Activated CD4-positive, alpha-beta T cell treated with anti-CD3 and anti-CD28 coated beads for 48 hours (primary cell): ENCODE measurements at places on chromosomes 12 and 14.

DNA sequence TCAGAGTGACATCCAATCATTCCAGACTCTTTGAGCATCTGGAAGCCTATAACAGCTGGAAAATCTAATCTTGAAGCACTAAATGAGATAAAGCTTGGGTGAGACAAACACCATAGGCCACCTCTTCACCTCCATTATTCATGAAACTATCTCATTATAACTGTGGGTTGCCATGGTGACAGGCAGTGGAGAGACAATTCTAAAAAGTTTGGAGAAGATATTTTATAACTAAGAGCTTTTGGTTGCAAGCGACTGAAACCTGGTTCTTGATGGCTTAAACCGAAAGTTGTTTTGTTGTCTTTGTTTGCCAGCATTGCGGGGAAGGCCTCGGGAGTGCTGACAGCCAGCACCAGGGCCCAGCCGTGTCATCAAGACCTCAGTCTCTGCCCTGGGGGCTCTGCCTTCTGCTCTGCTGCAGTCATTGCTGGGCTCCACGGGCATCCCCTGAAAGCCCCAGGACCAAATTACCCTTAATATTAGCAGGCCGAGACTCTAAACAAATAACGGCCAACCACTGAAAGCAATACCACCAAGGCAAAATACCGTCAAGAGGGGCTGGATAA, 353.6 kb upstream of the SFSWAP start:
- no peak for DNase-seq

GRCh38 chr14:72558721-72559120, 335.2 kb downstream of the DPF3 start:
- no peak for DNase-seq

- no peak for DNase-seq
Observed at GRCh38 chr14:22464422-22465142, 124.4 kb downstream of the DAD1 start.

GRCh38 chr12:131141514-131141913, 187.8 kb downstream of the ADGRD1 start:
- DNase-seq, result no peak

DNA sequence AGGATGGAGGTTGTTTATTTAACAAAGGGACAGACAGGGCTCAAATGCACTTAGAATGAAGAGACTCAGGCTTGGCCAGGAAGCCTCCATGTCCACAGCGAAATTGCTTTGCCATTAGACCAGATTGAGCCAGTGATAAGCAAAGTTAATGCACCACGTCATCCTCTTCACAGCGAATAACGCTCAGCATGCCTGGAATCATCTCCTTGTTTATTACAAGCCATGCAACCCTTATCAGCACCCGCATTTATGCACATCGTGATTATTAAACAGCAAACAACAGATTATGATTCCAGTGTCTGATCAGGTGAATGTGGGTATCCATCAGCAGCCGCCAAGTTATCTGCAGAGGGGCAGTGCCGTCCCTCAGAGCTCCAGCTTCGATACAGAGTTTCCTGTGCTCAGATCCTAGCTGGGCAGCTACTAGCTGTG, 175.0 kb upstream of the TMEM132C start:
- no peak for DNase-seq

- no peak for DNase-seq
Observed at GRCh38 chr12:80291108-80291754, 152.8 kb upstream of the PTPRQ start.

DNA sequence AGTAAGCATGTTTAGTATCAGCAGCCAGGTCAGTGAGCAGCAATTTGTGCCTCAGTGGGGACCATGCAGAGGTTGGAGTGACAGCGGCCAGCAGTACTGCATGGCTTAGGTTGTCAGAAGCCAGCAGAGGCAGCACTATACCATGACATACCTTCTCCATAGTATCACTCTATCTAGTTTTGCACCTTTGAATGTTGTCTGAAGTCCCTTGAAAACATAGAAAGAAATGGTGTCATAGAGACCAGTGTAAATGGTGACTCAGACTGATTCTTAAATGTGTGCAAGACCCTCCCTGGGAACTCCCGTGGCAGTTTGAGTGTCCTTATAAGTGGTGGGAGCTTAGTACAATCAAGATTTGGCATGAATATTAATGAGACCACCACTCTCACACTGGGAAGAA, 124.4 kb downstream of the SLC38A1 start:
- DNase-seq, result no peak

- no peak for DNase-seq
Observed at GRCh38 chr12:122932207-122932606, 34.1 kb downstream of the ABCB9 start.

DNA sequence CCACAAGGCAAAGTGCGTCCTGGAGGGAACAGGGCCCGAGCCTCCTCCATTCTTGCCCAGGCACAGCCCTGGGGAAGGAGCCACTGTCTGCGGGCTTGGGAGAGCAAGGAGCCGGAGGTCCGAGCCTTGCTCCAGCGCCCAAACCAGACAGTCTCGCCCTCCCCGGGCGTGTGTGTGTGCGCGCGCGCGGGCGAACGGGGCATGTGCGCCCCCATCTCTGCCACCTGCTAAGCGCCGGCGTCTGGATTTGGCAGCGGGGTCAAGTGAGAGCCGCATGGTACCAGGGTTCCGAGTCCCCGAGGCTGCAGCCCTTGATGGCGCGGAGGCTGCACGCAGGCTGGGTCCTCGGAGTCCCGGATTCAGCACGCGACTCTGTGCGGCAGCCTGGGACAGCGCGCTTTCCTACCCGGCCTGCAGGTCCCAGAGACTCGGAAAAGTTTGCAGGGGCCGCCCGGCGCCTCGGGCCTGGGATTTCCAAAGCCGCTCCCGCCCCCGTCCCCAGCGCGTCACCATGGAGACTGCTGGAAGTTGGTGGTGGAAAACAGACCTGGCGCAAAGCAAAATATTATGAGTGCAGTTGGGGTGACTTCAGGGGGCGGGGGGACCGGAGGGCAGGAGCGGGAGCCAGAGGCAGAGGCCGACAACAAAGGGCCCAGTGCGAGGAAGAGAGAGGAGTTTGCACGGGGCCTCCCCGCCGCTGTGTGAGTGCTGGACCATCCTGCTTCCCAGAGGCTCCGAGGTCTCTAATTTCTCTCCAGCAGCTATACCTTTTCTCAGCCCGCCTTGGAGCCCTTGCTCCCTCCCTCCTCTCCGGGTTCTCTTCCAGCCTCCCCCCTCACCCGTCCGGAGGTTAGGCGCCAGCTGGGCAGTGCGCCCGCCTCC, 4.2 kb downstream of the RFX4 start:
- DNase-seq, result peak; percentile 5

GRCh38 chr12:104042580-104042979, 7.4 kb downstream of the GLT8D2 start:
- DNase-seq, result no peak

DNA sequence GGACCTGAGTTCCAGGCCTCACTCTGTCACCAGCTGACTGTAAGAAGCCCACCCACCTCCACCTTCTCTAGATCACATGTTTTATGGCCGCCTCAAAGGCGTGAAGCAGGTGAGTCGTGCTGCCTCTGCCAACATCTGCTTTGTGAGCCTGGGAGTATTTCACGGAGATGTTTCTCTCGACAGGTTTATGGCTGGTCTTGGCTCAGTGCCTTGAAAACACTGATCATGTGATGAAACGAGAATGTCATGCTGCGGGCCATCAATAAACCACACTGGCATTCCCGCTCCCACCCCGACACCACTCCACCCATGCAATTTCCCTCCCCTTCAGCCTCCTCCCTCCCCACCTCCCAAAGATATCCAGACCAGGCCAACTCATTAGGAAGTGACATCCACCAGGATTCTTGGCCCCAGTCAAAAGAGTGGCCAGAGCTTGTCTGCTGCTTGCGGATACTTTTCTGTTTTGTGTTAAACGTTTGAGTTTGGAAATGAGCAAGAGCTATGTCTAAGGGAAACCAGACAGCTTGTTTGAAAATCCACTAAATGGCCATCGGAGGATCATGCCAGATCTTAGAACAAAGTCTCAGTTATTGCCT, 53.8 kb upstream of the NTF3 start:
- no peak for DNase-seq

GRCh38 chr14:75459791-75460190, 32.0 kb downstream of the JDP2 start:
- no peak for DNase-seq

DNA sequence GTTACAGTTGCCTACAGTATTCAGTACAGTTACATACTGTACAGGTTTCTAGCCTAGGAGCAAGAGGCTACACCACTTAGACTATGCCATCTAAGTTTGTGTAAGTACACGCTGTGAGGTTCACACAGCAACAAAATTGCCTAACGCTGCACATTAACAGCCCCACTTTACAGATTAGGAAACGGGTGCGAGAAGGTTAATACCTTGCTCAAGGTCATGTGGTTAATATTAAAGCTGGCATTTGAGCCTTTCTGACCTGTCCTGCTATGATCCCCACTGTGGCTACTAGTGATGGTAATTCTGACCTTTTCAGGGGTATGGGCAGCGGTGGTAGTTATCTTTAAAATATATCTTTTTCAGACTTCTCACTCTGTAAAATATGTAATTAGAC, 20.9 kb downstream of the ACVR1B start:
- DNase-seq, result no peak

DNA sequence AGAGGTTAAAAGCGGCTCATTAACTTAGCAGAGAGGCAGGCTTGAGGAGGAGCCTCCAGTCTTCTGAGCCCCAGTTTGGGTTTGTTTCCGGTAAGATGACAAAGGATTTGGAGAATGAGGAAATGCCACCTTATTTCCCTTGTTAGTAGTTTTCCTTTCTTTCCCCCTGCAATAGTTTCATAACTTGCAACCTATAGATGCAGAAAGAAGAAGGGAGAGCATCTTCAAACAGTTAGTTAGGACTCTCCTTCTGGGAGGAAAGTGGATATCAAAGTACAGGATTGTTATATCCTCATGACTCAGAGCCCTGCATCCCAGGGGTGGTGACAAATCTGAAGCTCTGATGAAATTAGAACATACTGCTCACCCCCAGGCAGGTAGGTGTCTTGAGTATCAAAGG, 180.7 kb upstream of the SLC38A2 start:
- DNase-seq, result no peak

GRCh38 chr14:69612014-69612782, 802 bp downstream of the SUSD6 start:
- DNase-seq, result peak; percentile 62

DNA sequence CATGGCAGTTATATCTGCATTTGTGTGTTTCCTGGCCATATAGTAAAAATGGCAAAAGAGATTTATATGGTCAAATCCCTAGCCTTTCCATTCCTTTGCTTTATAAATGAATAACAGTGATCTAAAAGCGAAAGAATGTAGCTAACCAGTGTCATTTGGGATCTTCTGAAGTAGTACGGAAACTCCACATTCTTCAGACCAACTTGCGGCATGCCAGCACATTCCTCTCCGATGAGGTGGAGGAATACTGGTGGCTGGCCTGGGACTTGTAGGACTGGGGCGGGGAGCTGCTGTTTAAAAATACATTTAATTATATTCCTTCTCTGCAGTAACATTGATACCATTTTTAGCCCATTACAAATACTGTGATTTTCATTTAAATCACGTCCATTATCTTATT, 85.3 kb downstream of the SAMD4A start:
- no peak for DNase-seq

GRCh38 chr12:117686210-117686609, 282.6 kb downstream of the KSR2 start:
- no peak for DNase-seq

DNA sequence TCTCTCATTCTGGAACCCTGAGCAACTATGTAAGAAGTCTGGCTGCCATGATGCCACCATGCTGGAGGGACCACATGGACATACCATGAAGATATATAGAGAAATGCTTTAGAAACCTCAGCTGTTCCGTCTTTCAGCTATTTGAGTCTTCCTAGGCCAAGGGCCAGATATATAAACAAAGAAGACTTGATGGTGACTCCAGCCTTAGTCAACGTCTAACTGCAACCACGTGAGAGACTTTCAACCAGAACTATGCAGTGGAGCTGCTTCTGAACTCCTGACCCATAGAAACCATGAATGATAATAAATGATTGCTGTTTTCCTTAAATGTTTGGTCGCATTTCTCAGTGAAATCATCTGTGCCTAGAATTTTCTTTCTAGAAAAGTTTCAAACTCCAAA, 20.0 kb upstream of the KITLG start:
- no peak for DNase-seq

DNA sequence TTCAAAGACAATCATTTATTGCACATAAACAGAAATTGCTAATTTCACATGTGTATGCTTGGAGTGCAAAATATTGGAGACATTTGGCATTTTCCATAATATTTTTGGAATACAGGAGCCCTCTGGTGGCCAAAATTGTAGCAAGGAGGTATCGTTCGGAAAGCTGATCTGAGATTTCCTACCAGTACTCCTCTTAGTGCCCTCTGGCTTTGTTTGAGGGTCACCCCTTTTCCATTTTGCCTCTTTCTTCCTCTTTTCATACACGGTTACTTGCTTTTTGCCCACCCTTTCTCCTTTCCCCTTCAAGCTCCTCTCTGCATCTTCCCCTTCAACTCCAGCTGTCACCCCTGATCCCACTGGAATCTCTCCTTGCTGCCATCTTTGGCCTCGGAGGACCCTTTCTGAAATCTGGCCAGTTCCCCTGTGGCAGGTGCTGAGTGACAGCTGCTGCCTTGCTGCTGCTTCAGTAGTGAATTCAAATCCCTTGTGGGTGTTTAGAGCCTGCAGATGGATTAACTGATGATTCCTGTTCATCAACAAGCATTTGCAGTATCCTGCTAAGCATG, 164.6 kb upstream of the PARP11 start:
- no peak for DNase-seq

DNA sequence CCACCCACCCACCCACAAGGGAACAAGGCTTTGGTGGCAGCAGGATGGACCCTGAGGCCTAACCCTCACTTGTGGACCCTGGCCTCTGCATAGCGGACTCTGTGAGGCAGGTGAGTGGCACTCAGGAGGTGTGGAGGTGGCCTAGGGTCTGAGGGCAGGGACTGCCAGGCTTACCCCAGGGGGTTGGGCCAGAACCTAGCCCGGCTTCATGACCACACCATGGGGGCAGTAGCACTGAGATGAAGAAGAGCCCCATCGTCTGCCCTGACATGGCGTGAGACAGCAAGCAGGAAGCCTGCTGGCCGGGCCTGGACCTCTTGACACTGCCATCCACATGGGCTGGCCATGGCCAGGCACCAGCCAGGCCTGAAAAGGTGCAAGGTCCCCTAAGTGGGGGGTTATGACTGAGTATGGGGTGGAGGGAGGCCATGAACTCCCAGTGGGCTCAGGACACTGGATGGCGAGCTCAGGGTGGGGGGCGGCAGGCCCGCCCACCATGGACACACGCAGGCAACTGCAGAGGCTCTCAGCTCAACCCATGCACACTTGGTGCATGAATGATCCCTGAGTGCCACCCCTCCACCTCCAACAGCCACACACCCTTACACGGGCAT, 29.3 kb downstream of the JAG2 start:
- no peak for DNase-seq

DNA sequence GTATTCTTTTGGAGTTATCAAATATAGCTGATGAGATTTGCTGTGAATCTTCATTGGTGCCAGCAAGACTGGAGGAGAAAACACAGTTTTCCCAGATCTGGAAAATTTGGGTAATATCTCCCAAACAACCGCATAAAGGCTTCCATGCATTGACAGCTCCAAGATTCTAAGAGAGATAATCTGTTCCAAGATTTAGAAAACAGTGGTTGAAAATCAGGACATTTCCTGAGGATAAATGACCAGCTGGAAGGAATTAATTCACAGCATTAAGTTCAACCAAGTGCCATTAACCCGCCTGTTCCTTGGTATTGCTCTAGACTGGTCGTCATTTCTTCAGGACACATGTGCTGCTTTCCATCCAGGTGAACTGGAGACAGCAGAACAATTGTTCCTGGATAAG, 147.9 kb upstream of the PRICKLE1 start:
- no peak for DNase-seq
